ENCODE measurements at places on chromosomes 5 and 9.

GRCh38 chr9:37382982-37383357, 39.5 kb upstream of the GRHPR start:
- no peak for DNase-seq

DNA sequence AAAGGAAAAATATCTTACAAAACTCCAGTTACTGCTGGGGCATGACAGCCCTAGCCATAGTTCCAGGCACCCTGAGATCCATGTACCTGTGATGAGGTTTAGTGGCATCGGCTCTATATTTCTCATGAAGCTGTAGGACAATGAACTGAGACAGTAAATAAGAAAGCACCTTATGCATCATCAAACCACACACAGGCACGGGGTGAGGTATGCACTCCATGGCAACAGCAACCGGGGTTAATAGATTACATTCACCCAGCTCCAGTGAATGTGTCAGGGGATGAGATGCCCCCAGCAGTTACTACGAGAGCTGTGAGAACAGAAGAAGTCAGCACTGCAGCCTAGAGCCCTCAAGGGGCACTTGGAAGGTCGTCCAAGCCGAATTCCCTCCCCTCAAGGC, 162.0 kb upstream of the S1PR3 start:
- DNase-seq, result no peak

DNA sequence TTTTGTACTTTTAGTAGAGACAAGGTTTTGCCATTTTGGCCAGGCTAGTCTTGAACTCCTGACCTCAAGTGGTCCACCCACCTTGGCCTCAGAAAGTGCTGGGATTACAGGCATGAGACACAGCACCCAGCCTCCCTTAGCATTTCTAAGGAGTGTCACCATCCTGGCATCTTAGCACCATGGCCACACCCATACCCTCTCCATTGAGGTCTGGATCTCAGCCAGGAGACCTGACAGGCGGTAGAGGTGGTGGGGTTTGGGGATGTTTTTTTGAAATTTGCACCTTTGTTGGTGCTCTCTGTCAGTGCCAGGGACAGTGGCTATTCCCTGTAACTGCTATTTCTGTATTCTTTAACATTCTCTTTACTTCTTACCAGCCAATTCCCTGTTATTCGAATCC, 72.5 kb downstream of the TRIM36 start:
- DNase-seq, result no peak

DNA sequence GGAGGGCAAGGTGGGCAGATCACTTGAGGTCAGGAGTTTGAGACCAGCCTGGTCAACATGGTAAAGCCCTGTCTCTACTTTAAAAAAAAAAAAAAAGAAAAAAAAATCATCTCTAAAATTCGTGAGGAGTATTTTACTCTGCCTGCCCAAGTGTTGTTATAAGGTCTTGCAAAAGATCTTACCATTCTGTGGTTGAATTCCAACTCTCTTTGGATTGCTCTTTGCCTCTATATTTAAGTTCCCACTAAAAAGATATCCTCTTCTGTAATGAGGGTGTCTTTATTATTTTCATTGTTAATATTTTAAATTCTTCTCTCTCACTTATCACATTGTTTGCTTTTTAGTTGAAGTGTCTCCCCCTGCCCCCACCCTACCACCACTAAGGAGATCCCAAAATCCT, 33.4 kb downstream of the CREBRF start:
- DNase-seq, result no peak

DNA sequence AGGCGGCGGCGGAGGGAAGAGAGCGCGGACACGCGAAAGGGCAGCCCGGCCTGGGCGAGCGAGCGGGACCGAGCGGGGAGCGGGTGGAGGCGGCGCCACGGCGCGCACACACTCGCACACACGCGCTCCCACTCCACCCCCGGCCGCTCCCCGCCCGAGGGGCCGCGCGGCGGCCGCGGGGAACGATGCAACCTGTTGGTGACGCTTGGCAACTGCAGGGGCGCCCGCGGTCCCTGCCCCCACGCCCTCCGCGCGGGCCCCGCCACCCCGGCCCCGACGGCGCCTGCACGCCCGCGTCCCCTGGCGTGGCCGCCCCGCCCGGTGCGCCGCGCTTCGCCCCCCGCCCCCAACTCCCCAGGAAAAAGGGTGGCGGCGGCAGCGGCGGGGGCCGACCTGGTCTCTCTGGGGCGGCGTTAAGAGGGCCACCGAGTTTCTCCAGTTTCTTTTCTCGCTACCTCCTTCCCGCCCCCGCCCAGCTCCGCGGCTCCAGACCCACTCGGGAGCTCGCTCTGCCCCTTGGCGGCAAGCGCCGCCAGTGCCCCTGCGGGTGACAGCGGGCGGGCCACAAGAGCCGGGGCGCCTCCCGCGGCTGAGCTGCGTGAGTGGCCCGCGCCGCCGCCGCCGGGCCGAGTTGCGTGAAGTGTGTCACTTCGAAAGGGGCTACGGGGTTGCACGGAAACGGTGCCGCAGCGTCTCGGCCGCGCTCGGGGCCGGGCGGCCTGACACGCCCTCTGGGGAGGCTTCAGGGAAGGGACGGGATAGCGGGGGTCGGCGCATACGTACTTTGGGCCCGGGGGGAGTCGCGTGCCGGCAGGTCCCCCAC, at the start of gene NR3C1:
NR3C1 (minus strand) TSS at position 94 of the 823 bp plus-strand sequence. CDS start 2,847 bp downstream, outside the sequence.
- peak; percentile 86 for DNase-seq

All from activated T-cell treated with anti-CD3 and anti-CD28 coated beads, Interleukin-2, amount 50 U/mL, for 4 hours (primary cell).